ENCODE measurements at places on chromosomes 5 and 9.

GRCh38 chr5:55578771-55579170, 44.0 kb upstream of the PLPP1 start:
- no peak for DNase-seq

DNA sequence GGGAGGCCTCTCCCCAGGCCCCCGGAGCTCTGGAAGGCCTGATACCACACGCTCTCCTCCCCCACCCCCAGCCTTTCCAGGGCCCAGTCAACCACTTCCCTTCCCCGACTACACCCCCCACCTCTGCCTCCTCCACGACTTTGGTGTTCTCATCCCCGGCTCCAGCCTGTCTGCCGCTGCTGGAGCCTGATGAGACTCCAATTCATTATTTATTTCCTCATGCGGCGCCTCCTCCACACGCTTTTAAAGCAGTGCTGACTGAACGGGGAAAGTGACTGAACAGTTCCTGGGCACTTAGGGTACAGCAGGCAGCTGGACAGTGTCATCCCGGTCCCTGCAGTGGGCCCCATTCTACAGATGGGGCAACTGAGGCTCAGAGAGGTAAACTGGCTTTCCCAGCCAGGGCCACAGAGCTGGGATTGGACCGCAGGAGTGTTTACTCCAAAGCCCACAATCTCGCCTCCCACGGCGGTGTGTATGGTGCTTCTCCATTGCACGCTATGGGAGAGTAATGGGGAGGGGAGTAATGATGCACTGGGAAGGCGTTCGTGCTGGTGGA, 15.9 kb upstream of the RPL26L1 start:
- peak; percentile 98 for DNase-seq

GRCh38 chr9:107174441-107174840, 108.6 kb upstream of the RAD23B start:
- DNase-seq, result no peak

- no peak for DNase-seq
These were observed 3.8 kb upstream of the RNF14 start for GRCh38 chr5:141965071-141965470.

GRCh38 chr5:75961818-75962217, 121.4 kb upstream of the SV2C start:
- no peak for DNase-seq

DNA sequence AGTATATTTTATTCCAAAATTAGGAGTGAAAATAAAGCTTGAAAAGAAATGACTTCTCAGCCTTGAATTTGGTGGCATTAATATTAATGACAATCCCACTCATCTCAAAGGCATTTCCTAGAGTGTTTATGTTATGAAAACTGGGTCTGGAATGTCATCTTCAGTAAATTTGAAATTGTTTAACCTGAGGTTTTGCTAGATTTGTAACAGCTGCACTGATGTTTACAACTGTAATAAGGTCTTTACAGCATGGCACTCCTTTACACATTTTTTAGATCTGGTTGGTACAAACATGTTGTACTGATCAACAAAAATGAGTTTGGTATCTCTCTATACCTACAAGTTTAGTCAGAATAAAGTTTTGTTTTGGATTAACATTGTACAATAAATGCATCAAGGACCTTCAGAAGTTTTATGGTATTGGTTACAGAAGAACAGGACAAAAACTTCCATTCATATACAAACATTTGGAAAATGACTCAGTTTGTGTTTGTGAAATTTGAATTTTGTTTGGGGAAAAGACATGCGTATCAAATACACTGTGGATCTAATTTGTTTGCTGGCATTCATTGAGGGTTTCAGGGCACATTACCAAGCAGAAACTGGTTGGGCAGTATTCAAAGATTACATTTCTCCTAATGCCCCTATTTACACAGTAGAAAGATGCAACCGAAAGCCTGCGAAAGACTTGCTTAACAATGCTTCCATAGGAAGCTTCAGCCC, 11.6 kb downstream of the FANCC start:
- no peak for DNase-seq

DNA sequence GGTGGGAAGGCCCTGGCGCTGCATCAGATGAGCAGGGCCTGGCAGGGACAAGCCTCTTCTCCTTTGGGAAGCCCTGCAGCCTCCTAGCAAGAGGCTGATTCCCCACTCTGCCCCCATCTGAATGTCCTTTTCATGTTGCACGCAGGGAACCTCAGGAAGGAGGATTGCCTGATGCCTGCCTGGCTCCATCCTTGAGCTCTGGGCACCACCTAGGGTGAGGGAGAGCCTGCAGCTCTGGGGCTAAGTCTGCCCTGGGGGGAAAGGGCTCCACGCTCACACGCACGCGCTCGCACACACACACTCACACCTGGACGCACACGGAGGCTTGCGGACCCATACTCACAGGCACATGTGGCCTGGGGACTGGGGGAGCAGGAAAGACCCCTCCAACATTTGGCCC, 86.6 kb downstream of the LMX1B start:
- DNase-seq, result no peak

- DNase-seq, result no peak
These were observed 340.3 kb downstream of the GADD45G start for GRCh38 chr9:89945133-89945532.

GRCh38 chr5:17042041-17042440, 106.0 kb upstream of the MYO10 start:
- no peak for DNase-seq

DNA sequence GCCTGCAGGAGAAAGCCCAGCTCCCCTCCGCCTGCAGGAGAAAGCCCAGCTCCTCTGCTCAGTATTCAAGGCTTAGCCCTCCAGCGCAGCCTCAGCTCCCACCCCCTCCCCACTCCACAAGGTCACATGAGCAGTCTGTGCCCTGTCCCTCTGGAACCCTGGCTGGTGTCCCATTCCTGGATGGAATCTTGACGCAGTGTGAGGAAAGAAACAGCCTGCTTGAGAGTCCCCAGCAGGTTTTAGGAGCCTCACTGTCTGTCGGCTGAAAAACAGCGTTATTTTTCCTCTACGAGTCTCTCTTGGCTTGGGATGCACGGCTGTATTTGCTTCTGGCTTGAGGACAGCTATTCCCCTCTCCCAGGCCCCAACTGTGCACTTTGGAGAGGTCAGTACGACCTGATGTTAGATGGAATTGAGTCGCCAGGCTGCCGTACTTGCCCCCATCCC, 210.1 kb upstream of the TRIM32 start:
- DNase-seq, result no peak

DNA sequence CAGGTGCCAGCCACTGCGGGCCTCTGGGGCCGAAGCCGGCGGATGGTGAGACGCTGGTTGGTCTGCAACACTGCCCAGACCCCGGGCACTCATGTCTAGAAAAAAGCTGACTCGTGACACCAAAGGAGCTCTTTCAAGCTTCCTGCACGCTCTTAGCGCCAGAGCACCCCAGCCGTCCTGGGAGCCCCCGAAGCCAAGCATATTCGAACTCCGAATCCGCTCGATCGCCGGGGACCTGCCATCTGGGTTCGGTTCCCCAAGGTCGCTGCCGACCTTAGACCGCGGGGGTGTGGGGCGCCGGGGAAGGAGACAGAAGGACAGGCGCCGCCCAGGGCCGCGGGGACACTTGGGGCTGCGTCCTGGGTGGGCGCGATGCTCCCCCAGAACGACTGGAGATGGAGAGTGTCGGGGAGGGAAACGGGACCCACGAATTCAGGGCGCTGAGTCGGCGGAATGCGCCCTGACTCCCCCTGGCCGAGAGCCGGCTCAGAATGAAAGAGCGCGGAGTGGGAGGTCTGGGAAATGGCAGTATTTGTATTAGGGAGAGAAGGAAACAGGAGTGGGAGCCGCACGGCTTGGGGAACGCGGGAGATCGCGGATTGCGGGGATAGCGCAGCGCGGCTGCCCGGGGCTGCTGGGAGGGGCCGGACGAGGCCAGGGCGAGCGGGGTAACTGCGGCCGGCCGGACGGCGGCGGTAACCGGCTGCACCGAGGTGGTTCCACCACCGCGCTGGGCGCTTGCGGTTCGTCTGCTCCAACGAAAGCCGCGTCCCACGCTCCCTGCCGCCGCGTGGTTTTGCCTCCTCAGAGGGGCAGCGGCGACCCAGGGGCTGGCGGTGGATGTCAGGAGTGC, 20.1 kb upstream of the MARCHF6 start:
- DNase-seq, result no peak

DNA sequence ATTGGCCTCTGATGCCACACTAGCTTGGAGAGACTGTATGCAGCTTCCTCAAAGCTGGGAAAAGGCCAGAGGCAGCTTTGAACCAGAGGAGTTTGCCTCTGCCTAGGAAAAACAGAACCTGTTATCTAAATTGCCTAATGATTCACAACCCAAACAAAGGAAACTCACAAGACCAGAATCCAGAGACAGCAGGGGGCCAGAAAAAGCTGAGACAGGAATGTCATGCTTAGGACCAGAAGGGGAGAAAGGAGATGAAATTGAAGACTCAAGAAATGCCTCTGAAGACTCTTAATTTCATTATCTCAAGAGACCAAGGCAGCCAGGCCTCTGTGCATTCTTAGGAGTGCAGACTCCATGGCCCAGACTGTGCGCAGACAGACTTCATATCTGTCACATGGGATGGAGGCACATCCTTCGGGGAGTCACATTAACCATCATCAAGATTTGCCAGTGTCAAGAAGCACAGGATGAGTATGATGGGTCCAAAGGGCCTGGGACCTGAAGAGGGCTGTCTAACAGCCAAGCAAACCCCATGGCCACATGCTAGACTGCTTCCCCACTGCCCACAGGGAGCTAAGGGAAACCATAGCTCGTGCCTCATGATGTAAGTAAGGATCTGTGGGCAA, 57.3 kb downstream of the ARSB start:
- peak; percentile 60 for DNase-seq

GRCh38 chr9:120931231-120932085, 4.9 kb upstream of the TRAF1 start:
- peak; percentile 65 for DNase-seq

- DNase-seq, result no peak
These were observed 40.9 kb upstream of the SARDH start for GRCh38 chr9:133779081-133779480.

DNA sequence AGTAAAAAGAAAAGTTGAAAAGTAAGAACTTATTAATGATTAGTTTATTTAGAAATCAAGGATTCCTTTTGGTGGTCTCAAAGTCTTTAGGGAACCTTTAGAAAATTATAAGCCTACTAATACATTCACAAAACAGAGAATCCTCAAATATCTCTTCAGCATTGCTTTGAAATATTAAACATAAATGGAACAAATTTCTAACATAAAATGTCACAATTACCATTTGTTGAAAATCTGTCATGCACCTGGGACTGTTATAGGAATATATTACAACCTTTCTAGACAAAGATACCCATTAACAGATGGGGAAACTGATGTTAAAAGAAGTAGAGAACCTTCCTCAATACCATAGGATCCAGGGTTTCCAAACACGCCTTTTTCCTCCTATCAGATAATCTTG, 83.2 kb downstream of the LHFPL2 start:
- DNase-seq, result no peak

DNA sequence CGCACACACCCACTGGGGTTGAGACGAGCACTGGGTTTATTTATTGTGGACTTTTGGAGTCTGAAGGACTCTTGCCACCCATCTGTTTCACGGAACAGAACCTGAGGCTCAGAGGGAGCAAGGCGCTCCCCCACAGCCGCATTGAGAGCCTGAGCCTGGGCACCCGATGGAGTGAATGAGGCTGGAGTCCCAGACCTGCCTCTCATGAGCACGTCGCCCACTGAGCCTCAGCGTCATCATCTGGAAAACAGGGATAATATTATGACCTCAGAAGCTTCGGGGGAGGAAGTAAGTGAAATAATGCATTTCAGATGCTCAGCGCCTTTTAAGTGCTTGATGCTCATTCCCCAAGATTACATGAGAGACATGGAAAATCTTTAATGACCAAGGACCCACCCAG, 5.5 kb downstream of the NEK6 start:
- DNase-seq, result no peak

DNA sequence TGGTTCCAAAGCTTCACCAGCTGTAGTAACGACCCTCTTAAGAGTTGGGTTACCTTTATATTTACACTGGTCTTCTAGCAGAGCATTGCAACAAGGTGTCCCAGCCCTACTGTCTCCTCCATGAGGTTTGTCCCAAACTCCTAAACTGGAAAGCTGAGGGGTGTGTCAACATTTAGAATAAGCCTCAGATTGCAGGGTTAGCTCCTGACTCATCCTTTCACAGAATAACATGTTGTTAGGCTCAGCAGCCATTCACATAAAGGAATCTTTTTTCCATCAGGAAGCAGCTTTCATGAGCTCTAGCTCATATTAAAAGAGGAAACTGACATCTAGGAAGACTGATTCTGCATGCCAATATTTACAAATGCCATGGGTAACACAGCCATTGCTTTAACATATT, 238.7 kb downstream of the EFNA5 start:
- DNase-seq, result no peak

- no peak for DNase-seq
These were observed 200.2 kb downstream of the SEMA6A start for GRCh38 chr5:116374434-116374852.

- DNase-seq, result peak; percentile 34
These were observed 97.1 kb upstream of the IFNE start for GRCh38 chr9:21579247-21579671.

DNA sequence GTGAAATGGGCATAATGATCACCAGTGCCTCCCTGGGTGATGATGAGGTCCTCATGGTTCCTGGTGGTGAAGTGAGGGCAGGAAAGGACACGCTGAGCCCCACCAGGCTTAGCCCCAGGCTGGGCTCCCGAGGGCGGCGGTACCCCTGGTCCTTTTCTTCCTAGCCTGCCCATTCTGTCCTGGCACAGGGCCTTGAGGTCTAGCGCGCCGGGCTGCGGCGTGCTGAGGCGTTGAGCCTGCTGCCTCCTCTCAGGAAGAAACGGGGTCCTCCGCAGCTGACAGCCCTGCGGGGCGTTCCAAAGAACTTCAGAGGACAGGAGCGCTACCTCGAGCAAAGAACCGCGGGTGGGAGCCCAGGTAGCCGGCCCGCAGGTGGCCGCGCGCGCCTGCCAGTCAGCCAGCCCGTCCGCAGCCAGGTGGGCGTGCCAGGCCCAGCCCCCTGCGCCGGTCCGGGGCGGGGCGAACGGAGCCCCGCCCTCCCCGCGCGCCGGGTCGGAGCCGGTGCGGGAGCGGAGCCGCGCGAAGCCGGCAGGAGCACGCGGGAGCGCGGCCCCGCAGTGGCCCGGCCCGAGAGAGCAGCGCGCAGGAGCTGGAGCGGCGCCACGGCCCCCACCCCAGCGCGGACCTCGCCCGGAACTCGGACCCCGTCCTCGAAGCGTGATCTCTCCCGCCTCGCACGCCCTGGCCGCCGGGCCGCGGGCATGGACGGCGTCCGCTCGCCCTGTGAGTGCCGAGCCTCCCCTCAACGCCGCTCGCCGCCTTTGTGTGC, at the start of gene WNK2:
TSS of gene WNK2 (plus strand) at position 477 of the 769 bp plus-strand sequence. CDS start 791 bp downstream, outside the sequence.
- no peak for DNase-seq

GRCh38 chr5:83586874-83587776, 115.6 kb downstream of the VCAN start:
- DNase-seq, result no peak

GRCh38 chr9:113461285-113461684, 2.2 kb upstream of the RGS3 start:
- no peak for DNase-seq

- DNase-seq, result no peak
These were observed 8.5 kb downstream of the SH3PXD2B start for GRCh38 chr5:172445866-172446265.

- DNase-seq, result no peak
These were observed 378.9 kb downstream of the RAB3C start for GRCh38 chr5:58961631-58962280.

Measured in RCC 7860 (cell line).